Fibroblast of skin of back (primary cell): ENCODE measurements at places on chromosomes 6 and 20.
A peak's percentile ranks its signal among the peaks of the same experiment; 100 is the strongest.

DNA sequence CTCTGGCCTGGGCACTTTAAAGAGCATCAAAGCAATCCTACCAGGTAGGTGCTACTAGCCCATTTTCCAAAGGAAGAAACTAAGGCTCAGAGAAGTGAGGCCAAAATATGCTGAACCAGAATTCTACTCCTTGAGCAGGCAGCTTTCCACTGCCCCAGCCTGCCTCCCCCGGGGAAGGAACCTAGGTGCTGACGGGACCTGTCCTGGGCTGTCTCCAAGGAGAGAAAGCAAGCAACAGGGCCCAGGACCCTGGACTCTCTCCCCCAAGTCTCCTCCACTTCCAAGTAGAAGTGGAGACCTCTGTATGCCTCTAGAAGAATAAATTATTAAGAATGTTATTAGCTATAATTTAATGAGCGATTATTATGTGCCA, 159.5 kb downstream of the MRPL14 start:
- no peak for DNase-seq

DNA sequence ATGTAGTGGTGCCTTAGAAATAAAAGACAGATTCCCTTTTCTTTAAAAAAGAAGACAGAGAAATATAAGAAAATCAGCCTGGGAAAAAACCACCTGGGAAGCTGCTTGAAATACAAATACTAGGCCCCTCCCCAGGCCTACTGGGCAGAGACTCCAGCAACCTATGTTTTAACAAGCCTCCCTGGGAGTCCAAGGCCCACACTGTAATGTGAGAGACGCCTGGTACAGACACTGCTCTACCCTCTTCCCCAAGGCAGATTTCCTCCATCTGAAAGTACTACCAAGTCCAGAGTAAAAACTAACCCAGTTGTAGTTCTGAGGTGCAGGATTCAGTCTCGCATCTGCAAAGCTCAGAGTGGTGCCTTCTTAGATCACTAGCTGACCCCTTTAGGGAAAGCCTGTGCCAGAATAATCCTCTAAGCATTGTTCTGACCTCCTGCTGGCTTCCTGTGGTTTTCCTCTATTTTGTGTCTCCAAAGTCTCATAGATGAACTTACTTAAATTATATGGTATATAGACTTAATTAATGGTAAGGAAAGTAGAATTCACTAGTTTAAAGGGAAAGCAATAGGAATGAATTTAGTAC, 270.2 kb upstream of the SLC35B3 start:
- DNase-seq: no peak

GRCh38 chr20:55406891-55407290, 598.4 kb downstream of the CBLN4 start:
- no peak for DNase-seq

DNA sequence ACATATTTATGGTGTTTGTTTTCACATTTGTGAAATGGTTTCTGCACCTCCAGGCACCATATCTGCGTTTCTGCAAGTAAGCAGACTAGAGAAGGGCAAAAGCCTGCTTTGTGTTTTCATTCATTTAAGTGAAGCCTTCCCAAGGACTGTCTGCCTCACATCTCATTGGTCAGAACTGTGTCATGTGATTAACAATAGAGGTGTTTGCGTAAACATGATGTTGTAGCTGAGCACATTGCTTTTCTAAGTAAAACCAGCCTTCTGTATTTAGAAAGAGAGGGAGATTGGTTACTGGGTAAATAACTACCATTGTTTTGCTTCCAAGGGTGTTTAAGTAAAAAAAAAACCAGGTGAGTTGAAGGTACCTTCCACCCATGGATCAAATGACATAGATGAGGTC, 39.7 kb downstream of the SH3BGRL2 start:
- DNase-seq: no peak

GRCh38 chr20:45047581-45048119, 53.3 kb downstream of the KCNS1 start:
- no peak for DNase-seq

GRCh38 chr20:62716198-62716940, 7.7 kb downstream of the NTSR1 start:
- DNase-seq: no peak

- no peak for DNase-seq
Observed at GRCh38 chr20:47676219-47676721, 109.0 kb downstream of the SULF2 start.

GRCh38 chr6:141510803-141511202, 621.9 kb upstream of the GJE1 start:
- DNase-seq: peak; percentile 62

GRCh38 chr6:155980014-155980767, 524.6 kb upstream of the NOX3 start:
- no peak for DNase-seq

DNA sequence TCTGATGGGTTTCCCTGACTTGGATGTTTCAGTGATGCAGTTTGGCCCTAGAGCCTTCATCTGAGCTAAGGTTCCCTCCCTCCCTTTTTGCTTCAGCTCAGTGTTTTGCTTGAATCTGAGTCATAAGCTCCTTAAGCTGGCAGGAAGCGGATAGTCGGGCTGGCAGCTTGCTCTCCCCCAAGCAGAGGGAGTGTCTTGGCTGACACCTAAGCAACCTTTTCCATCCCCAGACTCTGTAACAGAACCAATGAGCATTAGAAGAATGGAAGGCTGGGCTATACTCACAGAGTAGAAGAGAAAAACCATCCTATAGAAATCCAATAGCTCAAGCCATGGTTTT, 98.3 kb downstream of the HAO1 start:
- DNase-seq: peak; percentile 85

- DNase-seq: no peak
Observed at GRCh38 chr6:44233567-44234100, 10.2 kb downstream of the SLC29A1 start.

GRCh38 chr6:21078497-21078896, 515.1 kb upstream of the SOX4 start:
- peak; percentile 6 for DNase-seq

- no peak for DNase-seq
Observed at GRCh38 chr6:134593887-134594286, 276.0 kb upstream of the SGK1 start.

- no peak for DNase-seq
Observed at GRCh38 chr20:25325073-25325472, 65.6 kb downstream of the ABHD12 start.

GRCh38 chr6:35967076-35967774, 46.3 kb upstream of the SRPK1 start:
- no peak for DNase-seq

GRCh38 chr6:25682324-25682723, 30.3 kb downstream of the SCGN start:
- no peak for DNase-seq

GRCh38 chr20:951384-952169, 35.4 kb upstream of the ANGPT4 start:
- no peak for DNase-seq

GRCh38 chr20:49729780-49730179, 16.1 kb upstream of the B4GALT5 start:
- peak; percentile 80 for DNase-seq

DNA sequence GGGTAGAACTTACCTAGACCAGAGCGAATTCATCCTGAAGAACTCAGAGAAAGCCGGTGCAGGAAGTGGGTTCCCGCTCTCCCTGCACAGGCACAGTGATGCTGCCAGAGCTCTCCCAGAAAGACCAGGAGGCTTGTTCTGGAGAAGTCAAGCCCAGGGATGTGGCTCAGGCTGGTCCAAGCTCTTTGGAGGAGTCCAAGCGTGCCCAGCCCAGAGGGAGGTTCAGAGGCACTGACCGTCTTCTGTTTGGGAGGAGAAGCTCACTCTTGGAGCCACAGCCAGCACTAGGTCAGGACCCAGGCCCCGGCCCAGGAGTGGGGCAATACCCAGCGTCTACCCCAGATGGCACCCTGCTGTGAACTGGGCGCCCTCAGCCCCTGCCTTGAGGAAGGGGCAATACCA, 1.5 kb upstream of the PMEPA1 start:
- DNase-seq: no peak

- DNase-seq: no peak
Observed at GRCh38 chr6:3738381-3739131, 13.0 kb downstream of the PXDC1 start.

DNA sequence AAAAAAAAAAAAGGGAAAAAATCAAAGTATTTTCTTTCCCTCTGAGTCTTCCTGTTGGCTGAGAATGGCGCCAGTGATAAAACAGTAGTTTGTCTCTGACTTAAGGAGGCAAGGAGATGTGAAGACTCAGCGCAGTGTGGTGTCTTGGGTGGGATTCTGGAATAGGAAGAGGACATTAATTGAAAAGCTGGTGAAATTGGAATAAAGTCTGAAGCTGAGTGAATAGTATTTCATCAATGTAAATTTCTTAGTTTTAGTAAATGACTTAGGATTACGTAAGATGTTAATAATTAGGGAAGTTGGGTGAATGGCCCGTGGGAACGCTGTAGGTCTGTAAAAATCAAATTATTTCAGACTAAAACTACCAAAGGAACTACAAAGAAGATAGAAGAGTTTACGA, 122.8 kb upstream of the ZNF217 start:
- no peak for DNase-seq

- peak; percentile 71 for DNase-seq
Observed at GRCh38 chr20:11234608-11235007, 560.8 kb upstream of the JAG1 start.

DNA sequence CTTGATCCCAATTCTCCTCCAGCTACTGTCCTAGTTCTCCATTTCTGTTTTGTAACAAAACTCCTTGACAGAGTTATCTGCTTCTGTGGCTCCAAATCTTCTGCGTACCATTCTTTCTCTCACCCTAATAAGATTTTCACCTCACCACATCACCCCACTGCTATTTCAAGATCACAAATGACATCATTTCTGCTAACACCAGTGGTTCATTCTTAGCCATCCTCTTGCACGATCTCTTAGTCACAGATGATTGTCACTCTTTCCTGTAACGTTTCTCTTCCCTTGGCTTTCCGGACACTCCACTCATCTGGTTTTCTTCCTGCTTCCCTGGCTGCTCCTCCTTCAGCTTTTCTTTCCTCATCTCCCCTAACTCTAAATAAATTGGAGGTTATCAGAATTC, 56.8 kb upstream of the FABP7 start:
- peak; percentile 38 for DNase-seq

DNA sequence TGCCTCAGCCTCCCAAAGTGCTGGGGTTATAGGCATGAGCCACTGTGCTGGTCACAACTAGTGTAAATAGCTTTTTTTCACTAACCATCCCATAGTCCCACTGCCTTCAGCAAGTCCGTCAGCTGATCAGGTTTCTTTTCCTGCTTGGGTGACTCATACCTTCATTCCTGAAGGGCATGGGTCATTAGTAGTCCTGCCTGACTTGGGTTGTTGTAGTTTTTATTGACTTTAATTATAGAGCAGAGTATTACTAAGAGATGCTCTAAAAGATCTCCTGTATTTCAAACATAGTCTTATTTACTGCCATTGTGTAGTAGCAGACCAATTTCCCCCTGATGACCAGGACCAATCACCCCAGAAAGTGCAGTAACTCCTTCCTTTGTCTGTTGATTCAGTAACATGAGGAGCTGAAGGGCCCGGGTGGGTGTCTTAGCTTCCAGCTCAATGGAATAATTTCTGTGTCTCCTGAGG, 25.8 kb downstream of the HLA-C start:
- DNase-seq: peak; percentile 86

DNA sequence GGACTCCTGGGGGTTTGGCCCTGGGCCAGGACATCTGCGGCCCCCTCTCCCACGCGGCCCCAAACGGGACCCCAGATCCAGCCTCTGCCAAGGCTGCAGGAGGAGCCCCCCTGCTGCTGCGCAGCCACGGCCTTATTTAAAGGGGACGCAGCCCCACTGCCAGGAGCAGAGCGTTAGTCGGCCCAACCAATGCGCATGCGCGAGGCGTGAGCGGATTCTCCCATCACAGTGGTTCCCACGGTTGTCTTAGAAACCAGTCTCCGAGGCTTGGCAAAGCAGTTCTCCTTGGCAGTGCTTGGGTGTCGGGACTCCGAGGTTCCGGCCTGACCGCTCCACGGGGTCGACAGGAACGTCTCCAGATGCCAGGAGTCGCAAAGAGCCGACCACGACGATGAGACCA, 288.3 kb upstream of the ZNF337 start:
- peak; percentile 64 for DNase-seq

DNA sequence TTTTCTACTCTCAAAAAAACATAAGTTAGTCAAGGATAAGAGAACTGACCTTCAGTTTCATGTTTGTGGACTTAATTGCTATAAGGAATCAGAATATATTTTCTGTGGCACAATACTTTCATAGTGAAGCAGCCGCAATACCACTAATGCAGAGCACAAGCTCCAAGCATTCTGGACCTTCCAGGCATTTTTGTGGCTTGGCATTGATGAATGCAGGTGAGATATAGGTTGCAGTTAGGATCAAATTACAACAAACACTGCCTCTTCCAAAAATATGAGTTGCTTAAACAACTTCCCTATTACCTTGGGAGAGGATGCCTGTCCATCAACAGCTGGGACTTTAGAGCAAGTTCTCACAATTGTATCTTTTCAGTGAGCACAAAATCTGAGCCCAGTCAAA, 162.8 kb upstream of the RSPO3 start:
- no peak for DNase-seq

DNA sequence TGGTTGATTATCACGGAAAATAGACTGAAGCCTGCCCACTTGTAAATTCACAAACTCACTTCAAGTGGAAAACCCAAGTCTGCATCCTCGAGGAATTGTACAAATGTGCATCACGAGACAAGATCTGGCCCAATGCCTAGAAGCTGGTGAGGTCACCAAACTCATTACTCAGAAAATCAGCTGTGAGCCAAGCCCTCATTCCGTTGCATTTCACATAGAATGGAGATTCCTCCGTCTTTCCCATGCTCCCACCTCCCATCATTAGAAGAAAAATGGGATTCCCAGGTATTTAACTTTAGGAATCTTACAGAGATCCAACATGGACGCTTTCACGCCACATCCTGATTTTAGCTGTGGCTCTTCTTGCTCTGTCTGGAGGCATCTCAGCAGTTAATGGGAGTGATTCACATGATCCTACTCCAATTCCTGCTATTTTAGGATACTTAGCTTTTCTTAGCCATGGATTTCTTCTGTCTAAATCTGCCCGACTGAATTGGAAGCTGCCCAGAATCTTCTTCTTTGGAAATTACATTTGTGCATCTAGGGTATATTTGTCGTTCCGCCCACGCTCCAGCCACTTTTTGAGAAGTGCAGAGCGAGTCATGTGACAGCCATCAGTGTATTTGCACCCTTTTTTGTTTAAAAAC, 68.7 kb upstream of the STMND1 start:
- DNase-seq: peak; percentile 95

GRCh38 chr20:63217706-63218105, 1.8 kb upstream of the YTHDF1 start:
- no peak for DNase-seq

- DNase-seq: no peak
Observed at GRCh38 chr6:90712114-90712513, 125.2 kb upstream of the MAP3K7 start.

- no peak for DNase-seq
Observed at GRCh38 chr6:157541618-157542413, 160.8 kb downstream of the ZDHHC14 start.

DNA sequence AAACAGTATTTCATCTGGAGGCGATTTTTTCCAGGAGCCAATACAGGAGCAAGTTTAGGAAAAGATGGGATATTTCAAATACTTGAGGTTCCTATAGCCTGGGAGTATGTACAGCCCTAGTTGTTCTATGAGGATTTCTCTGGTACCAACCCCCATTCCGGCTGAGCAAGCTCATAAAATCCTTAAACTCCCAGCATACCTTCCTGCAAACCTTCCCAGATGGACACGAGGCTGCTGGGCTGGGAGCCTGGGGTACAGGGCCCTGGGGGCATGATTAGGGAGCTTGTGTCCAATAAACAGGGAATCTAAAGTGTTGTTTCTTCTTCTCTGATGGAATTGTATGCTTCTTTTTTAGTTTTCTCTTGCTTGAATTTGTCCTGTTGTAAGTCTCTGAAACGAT, 1.5 kb downstream of the PRRC2A start:
- peak; percentile 18 for DNase-seq
